ENCODE measurements at places on chromosomes 7 and 10.

DNA sequence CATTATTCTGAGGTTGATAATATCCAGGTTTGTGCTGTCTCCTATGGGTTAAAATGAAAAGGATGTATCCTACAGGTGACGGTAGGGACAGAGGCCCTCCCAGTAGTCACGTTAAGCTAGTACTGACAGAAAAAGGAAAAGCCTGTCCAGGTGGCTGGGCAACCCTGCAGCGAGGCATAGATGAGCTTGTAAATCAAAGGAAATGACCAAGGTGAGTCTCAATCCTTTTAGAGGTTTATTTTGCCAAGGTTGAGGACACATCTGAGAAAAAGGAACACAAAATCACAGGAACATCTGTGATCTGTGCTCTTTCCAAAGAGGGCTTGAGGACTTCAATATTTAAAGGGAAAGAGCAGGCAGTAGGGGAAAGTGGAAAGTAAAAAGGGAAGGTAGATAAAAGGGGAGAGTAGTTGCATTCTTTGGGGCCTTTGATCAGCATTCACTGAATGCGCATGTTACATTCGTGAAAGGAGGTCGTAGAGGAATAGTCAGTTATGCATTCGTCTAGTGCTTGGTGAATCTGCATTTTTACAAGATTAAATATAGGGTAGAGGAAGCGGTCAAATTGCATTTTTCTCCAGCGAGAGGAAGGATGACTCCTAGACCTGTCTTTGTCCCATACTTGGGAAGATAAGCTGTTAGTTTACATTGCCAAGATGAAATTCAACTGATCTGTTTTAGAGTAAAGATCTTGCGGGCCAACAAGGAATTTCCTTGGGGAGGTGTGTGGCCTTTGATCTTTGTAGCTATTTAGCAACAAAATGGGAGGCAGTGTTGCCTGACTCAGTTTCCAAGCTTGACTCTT, 884 bp upstream of the GSTO1 start:
- peak; percentile 50 for DNase-seq
- peak overlapping the region; percentile 87 for H3K4me3 ChIP-seq

- H3K4me3 ChIP-seq: no peak overlapping the region
- DNase-seq: no peak
- no peak overlapping the region for H3K27ac ChIP-seq
Observed at GRCh38 chr10:91624633-91625032, 8.2 kb downstream of the PPP1R3C start.

- H3K4me3 ChIP-seq: no peak overlapping the region
- H3K27ac ChIP-seq: no peak overlapping the region
- no peaks in the 10 kb centered on the region for H3K4me1 ChIP-seq
- 0 out of 2 replicates have a peak, but pooled peaks cover 3% of the 10 kb centered on the region for H3K36me3 ChIP-seq
- no peak for DNase-seq
Observed at GRCh38 chr7:37311355-37311754, 137.3 kb downstream of the ELMO1 start.

DNA sequence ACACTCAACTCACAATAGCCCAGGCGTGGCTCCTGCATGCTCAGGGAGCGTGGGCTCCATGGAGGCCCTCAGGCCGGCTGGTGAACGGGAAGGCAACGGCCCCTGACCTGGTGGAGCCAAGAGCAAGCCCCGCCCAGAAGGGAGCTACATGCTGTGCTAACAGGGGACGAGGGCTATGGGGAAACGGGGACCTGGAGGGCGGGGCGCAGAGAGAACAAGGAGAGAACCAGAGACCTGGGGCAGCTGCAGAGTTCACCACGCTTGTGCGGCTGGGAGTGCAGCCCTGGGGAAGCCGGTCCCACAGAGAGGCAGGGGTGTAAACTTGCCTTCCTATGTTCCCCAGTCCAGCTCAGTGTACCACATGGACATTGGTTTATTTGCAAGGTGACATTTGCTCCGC, 69.2 kb upstream of the PPP2R2D start:
- DNase-seq: no peak
- no peaks in the 10 kb centered on the region for H3K36me3 ChIP-seq
- no peak overlapping the region for H3K4me3 ChIP-seq
- H3K27me3 ChIP-seq: no peaks in the 10 kb centered on the region
- no peaks in the 10 kb centered on the region for H3K4me1 ChIP-seq

- H3K27ac ChIP-seq: no peak overlapping the region
- no peaks in the 10 kb centered on the region for H3K36me3 ChIP-seq
- DNase-seq: no peak
- H3K4me3 ChIP-seq: no peak overlapping the region
- no peaks in the 10 kb centered on the region for H3K27me3 ChIP-seq
Observed at GRCh38 chr7:156577645-156578577, 62.7 kb upstream of the RNF32 start.

GRCh38 chr7:106811472-106811871, 53.6 kb upstream of the PIK3CG start:
- peaks cover 3% of the 10 kb centered on the region for H3K4me1 ChIP-seq
- H3K27ac ChIP-seq: no peak overlapping the region
- DNase-seq: no peak
- H3K27me3 ChIP-seq: no peaks in the 10 kb centered on the region
- H3K36me3 ChIP-seq: peaks cover 6% of the 10 kb centered on the region

DNA sequence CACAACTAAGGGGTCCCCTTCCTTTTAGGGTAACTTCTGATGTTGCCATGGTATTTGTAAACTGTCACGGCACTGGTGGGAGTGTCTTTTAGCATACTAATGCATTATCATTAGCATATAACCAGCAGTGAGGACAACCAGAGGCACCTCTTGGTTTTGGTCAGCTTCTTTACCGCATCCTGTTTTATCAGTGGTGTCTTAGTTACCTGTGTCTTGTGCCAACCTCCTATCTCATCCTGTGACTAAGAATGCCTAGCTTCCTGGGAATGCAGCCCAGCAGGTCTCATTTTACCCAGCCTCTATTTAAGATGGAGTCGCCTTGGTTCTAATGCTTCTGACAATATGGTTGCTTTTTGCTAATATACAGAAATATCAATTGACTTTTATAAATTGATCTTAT, 54.9 kb downstream of the AHCYL2 start:
- H3K4me1 ChIP-seq: peaks cover 3% of the 10 kb centered on the region
- H3K27ac ChIP-seq: no peak overlapping the region
- no peak overlapping the region for H3K4me3 ChIP-seq
- DNase-seq: no peak
- no peaks in the 10 kb centered on the region for H3K27me3 ChIP-seq

DNA sequence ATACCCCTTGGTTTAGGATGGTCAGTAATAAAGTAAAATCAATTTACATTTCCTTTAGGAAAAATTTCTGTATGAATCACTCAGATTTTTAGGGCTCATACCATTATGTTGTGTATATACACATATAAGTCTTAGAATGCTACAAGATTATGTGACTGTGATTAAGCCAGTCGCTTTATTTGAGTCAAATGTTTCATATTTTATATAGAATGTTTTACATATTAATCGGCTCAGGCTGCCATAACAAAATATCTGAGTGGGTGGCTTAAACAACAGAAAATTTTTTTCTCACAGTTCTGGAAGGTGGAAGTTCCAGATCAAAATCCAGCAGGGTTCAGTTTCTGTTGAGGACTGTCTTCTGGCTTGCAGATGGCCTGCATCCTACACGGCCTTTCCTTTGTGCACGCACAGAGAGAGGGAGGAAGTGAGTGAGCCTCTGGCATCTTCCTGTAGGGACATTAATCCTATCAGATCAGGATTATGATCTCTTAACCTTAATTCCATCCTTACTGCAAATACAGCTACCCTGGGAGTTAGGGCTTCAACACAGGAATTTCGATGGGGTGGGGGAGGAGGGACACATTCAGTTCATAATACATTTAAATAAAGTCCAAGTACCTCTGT, 198.0 kb downstream of the PHF14 start:
- H3K27ac ChIP-seq: no peak overlapping the region
- H3K4me1 ChIP-seq: no peaks in the 10 kb centered on the region
- H3K4me3 ChIP-seq: no peak overlapping the region

DNA sequence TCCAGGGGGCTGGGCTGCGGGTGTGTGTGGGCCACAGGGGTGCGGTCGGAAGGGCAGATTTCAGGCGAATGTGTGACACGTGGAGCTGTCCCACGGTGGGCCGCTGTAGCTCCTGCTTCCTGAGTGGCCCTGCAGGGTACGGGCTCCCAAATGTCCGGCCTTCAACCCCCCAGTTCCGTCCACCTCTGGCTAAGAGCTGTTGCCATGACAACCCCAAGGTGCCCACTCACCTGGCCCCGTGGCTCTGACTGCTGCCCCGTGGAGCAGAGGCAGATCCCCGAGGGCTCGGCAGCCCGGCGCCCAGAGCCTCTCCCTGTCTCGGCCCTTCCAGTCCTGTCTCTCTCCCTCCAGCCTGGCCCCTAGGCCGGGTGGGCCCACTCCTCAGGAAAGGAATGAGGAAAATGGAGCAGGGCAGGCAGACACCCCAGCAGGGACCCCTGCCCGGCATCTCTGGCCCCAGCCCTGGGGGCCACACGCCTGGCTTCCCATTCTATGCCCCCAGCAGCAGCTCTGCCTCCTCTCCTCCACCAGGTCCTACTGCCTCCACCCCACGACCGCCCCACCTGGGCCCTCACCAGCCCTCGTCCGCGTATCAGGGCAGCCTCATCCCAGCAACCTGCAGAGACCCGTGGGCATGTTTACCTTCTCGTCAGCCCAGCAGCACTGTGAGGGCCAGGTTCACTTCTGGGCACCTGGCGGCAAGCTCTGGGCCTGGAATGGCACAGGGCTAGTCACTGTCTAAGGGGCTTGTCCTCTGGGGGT, 215.6 kb downstream of the ELFN1 start:
- H3K36me3 ChIP-seq: peaks cover 21% of the 10 kb centered on the region
- no peak overlapping the region for H3K4me3 ChIP-seq

- H3K4me1 ChIP-seq: peaks cover 5% of the 10 kb centered on the region
- H3K27me3 ChIP-seq: no peaks in the 10 kb centered on the region
- no peak for DNase-seq
- H3K27ac ChIP-seq: no peak overlapping the region
- no peaks in the 10 kb centered on the region for H3K36me3 ChIP-seq
Observed at GRCh38 chr7:29987811-29988317, 1.7 kb downstream of the SCRN1 start.

DNA sequence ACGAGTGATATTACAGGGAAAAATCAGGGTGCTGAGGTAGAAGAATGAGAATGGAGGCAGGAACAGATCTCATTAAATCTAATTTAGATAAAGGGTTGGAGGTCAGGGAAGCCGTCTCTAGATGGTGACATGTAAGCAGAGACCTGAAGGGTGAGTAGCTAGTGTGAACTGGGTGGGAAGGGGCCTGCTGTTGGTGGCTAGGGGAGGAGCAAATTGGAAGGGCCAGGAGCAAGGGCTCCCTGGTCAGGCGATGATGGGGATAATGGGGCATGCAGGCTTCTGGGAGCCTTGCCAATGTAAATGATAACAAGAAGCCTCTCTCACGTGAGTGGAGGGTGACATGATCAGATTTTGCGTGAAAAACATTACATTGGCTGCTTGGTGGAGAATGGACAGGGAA, 76.3 kb downstream of the WDFY4 start:
- H3K36me3 ChIP-seq: no peaks in the 10 kb centered on the region
- H3K27me3 ChIP-seq: no peaks in the 10 kb centered on the region
- no peak overlapping the region for H3K27ac ChIP-seq
- DNase-seq: no peak

DNA sequence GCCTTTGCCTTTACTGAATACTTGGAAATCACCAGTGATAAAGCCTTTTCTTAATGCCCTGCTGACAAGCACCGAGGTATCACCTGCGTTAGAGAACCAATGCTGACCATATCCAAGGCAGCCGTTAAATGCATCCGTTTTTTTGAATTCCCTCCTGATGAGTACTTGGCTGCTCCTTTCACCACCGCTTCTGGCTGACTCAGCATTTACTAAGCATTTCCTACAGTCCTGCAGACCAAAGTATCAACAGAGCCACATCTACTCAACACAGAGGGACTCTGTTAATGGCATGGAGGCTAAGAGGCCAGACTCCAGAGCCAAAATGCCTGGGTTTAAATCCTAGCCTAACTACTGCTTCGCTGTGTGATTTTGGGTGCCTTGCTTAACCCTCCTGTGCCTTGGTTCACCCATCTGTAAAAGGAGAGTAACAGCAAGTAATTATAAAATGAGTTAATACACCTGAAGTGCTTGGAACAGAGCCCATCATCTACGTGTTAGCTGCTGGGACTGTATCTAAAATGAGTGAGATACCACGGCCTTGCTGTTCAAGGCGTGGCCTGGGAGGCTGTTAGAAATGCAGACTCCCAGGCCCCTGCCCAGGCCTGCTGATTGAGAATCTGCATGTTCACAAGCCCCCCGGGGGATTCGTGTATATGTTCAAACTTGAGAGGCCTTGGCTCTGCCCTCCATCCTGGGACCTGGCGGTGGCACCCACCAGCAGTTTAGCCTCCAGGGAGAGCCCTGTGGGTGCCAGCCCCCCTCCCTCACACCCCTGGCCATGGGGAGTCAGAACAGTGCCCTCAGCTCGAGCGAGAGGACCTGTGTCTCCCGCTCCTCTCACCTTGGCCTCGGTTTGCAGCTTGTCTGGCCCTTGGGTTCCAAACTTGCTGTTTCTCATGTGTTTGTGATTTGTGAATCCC, 30.8 kb upstream of the EFCAB10 start:
- DNase-seq: no peak
- no peaks in the 10 kb centered on the region for H3K4me1 ChIP-seq
- no peak overlapping the region for H3K4me3 ChIP-seq
- H3K27ac ChIP-seq: no peak overlapping the region
- H3K27me3 ChIP-seq: no peaks in the 10 kb centered on the region
- H3K36me3 ChIP-seq: peaks cover 33% of the 10 kb centered on the region

- DNase-seq: no peak
- no peak overlapping the region for H3K4me3 ChIP-seq
- H3K27ac ChIP-seq: no peak overlapping the region
- no peaks in the 10 kb centered on the region for H3K27me3 ChIP-seq
- H3K36me3 ChIP-seq: no peaks in the 10 kb centered on the region
Observed at GRCh38 chr7:31419505-31420055, 79.1 kb upstream of the NEUROD6 start.

DNA sequence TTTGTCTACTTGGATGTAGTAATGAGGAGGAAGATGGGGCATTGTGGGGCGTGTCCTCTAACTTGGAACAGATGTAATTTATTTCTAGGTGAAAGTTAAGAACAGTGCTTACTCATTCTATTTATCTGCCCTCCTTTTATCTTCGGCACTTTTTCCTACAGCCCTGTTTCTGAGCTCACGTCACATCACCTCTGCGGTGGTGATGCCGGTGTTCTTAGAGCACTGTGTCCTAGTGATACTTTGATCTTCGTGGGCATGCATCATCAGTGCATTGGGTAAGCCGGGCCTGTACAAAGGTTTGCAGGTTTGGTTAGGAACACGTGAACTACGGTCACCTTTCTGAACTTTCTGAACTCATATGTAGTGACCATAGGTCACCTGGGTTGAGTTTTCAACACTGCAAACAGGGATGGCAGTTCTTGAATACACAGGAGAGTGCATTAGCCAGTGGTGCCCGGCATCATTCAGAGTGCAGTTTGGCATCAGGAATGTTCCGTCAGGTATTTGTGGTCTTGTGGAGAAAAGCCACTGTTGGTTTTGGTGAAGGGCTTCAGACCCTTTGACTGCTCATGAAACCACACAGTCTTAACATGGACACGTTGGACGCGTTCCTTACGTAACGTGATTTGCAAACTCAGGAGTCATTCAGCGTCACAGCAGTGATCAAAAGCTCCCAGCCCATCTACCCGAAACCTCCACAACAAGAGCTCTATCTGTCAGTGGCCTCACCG, 5.6 kb downstream of the POR start:
- no peak overlapping the region for H3K4me3 ChIP-seq
- peaks cover 12% of the 10 kb centered on the region for H3K36me3 ChIP-seq
- DNase-seq: no peak

GRCh38 chr10:46247808-46248569, 38.8 kb upstream of the ANTXRL start:
- DNase-seq: peak; percentile 14
- H3K4me3 ChIP-seq: no peak overlapping the region
- no peaks in the 10 kb centered on the region for H3K27me3 ChIP-seq
- no peaks in the 10 kb centered on the region for H3K4me1 ChIP-seq
